AML-193 (cell line): ENCODE measurements at places on chromosomes 16 and 17.
A peak's percentile ranks its signal among the peaks of the same experiment; 100 is the strongest.

GRCh38 chr16:73364413-73364812 lies 316.5 kb upstream of the ZFHX3 start:
- no peak for DNase-seq

- DNase-seq: no peak
Measured at GRCh38 chr16:76524356-76524755, 247.2 kb downstream of the CNTNAP4 start.

- DNase-seq: no peak
Measured at GRCh38 chr17:38621538-38621937, 15.8 kb upstream of the SRCIN1 start.

GRCh38 chr17:21036361-21036881 lies 6.4 kb downstream of the USP22 start:
- peak; percentile 33 for DNase-seq

GRCh38 chr17:80328634-80329380 lies 68.2 kb downstream of the RNF213 start:
- no peak for DNase-seq

DNA sequence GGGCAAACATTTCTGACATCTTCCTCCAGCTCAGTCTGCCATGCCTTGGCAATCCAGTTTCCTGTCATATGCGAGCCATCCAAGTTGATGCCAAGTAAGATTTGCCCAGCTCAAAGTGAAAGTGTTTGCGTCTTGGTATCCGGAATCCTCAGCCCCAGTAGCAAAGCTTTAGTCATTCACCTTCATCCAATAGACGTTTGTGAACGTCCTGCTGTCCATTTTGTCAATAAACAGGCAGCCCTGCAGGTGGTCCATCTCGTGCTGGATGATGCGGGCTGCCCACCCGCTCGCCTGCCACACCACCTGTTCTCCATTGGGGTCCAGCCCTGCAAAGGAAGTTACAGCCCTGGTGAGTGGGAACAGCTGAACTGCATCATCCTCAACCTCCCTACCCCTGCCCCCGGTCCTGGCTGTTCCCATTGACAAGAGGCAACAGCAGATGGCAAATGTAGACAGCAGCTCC lies 1.5 kb downstream of the PDF start:
- DNase-seq: no peak

- DNase-seq: peak; percentile 70
Measured at GRCh38 chr17:66304304-66305174, 2.1 kb downstream of the PRKCA start.
